HCT116 (cell line): ENCODE measurements at places on chromosomes 7 and 10.

DNA sequence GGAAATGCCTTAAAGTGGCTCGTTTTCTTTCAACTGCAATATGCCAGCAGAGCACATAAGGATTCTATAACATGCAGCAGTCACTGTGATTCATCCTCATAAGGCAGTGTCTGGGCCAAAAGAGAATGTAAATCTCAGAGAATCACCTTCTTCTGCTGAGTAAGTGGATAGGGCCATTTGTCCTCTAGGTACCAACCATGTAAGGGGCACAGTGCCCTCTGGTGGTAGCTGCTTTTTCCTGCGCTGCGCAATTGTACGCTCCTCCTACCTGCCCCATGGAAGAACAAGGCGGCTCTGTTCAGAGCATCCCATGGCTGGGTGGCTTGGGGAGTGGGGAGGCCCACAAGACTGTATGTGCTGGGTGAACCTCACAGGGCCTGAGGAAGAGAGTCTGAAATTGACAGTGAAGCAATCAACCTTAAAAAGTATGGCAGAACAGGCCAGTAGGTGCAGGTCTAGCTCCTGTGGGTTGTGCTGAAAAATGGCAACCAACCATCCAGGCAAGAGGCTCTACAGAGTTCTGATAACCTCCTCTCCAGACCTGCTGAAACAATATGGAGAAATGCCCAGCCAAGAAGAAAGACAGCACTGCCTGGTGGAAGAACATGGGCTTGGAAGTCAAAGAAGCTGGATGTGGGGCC lies 78.6 kb upstream of the C10orf90 start:
- peak; percentile 70 for DNase-seq

- DNase-seq = no peak
Observed at GRCh38 chr10:3906511-3907111, 121.6 kb upstream of the KLF6 start.

GRCh38 chr10:95653895-95654294 lies 2.6 kb downstream of the ALDH18A1 start:
- no peak for DNase-seq

DNA sequence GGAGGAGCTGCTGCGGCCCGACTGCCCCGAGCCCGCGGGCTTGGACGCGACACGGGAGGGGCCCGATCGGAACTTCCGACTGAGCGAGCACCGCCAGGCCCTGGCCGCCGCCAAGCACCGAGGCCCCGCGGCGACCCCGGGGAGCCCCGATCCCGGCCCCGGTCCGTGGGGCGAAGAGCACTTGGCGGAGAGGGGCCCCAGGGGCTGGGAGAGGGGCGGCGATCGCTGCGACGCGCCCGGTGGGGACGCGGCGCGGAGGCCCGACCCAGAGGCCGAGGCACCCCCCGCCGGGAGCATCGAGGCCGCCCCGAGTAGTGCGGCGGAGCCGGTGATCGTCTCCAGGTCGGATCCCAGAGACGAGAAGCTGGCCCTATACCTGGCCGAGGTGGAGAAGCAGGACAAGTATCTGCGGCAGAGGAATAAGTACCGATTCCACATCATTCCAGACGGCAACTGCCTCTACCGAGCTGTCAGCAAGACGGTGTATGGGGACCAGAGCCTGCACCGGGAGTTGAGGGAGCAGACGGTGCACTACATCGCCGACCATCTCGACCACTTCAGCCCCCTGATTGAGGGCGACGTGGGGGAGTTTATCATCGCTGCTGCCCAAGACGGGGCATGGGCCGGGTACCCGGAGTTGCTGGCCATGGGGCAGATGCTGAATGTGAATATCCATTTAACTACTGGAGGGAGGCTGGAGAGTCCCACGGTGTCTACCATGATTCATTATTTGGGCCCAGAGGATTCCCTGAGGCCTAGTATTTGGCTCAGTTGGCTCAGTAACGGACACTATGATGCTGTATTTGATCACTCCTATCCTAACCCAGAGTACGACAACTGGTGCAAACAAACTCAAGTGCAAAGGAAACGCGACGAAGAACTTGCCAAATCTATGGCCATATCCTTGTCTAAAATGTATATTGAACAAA lies 1.4 kb downstream of the OTUD1 start:
- DNase-seq = no peak

DNA sequence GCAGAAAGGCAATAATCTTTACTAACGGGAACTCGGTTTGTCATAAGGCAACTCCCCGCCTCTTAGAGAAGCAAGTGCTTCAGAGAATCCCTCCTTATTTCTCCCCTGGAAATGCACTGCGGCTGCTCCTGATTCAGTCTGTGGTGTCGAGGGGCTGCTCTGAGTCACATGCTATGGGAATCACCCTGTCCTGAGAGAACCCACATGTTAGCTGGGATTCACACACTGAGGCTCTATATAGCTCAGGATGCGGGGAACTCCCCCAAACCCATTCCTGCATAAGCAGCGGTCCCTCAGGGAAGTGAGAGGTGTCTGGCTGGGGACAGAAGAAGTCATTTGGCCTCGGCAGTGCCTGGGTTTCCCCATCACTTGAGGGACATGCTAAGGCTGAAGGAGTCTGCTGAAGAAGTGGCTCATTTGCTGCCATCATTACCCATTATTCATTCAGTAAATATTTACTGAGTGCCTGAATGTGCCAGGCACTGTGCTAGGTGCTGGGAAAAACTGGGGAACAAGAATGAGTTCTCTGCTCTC lies 87.5 kb downstream of the ATXN7L1 start:
- DNase-seq = no peak
